Activated naive CD4-positive, alpha-beta T cell treated with anti-CD3 and anti-CD28 coated beads, Interleukin-2, amount 10 ng/mL, durations not matched to agents 5 hours and 36 hours (primary cell): ENCODE measurements at places on chromosomes 2 and 18. TPM values are rescaled to one million over a fixed set of nuclear protein-coding genes. Genes with fewer than 3 reads are reported as not detected.

The TMEM37 gene
- total RNA-seq, result not detected

The ABHD3 gene
- 45.2 TPM for total RNA-seq

The HOXD12 gene
- not detected for total RNA-seq

The MTX2 gene
- total RNA-seq, result 12.4 TPM

The MYL1 gene
- not detected for total RNA-seq

The CYP1B1 gene
- 3.8 TPM for total RNA-seq

The SPATA3 gene
- total RNA-seq, result not detected

The GRHL1 gene
- total RNA-seq, result 0.48 TPM

The AFF3 gene
- total RNA-seq, result 12.2 TPM

The HMSD gene
- total RNA-seq, result 1.1 TPM

The HOXD1 gene
- total RNA-seq, result not detected

The VPS4B gene
- total RNA-seq, result 77.4 TPM

The ITM2C gene
- total RNA-seq, result 12.2 TPM

The GRB14 gene
- total RNA-seq, result not detected

The CLHC1 gene
- total RNA-seq, result 11.3 TPM

The SLC9A2 gene
- not detected for total RNA-seq

The EPHA4 gene
- total RNA-seq, result 26.3 TPM

The IL1R2 gene
- total RNA-seq, result not detected

The GALNT14 gene
- not detected for total RNA-seq

The MC4R gene
- not detected for total RNA-seq
